ENCODE measurements at places on chromosomes 4 and X.

GRCh38 chrX:68163441-68163840 lies 269.9 kb downstream of the OPHN1 start:
- DNase-seq: no peak

GRCh38 chr4:182832352-182833120 lies 84.7 kb downstream of the DCTD start:
- DNase-seq: no peak

- no peak for DNase-seq
These were observed 34.0 kb downstream of the LHFPL1 start for GRCh38 chrX:112645774-112646173.

GRCh38 chrX:68938244-68939004 lies 109.6 kb downstream of the EFNB1 start:
- no peak for DNase-seq

DNA sequence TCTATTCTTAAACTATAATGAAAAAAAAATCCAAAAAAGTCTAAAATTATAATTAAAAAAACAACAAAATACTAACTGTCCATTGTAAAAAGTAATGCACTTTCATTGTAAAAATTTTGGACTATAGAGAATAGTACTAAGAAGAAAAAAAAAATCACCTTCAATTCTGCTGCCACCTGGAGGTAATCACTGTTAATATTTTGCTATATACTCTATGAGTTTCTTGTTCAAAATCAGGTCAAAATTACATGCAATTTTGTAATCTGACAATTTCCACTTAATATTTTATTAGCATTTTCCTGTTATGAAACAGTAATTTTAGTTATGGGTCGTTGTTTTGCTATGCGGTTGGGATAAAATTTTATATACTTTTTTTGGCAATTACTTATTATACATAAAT lies 62.0 kb downstream of the HTT start:
- DNase-seq: no peak

GRCh38 chrX:72020204-72020603 lies 109.6 kb downstream of the NHSL2 start:
- no peak for DNase-seq

- no peak for DNase-seq
These were observed 26.3 kb downstream of the DCLK2 start for GRCh38 chr4:150104404-150105027.

- no peak for DNase-seq
These were observed 13.5 kb downstream of the KDM5C start for GRCh38 chrX:53211391-53211978.

- no peak for DNase-seq
These were observed 30.6 kb downstream of the HSD17B11 start for GRCh38 chr4:87360338-87360935.

DNA sequence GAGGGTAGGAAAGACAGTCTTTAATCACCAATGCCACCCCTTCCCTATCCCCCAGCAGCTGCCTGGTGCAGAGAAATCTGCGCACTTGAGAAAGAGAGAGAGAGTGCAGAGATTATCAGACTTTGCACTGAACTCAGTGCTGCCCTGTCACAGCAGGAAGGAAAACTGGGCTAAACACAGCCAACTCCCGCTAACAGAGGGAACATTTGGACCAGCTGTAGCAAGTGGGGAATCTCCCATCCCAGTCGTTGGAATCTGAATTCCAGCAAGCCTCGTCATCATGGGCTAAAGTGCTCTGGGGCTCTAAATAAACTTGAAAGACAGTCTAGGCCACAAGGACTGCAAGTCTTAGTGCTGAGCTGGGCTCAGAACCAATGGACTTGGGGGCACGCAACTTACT lies 168.7 kb downstream of the DLG3 start:
- no peak for DNase-seq

DNA sequence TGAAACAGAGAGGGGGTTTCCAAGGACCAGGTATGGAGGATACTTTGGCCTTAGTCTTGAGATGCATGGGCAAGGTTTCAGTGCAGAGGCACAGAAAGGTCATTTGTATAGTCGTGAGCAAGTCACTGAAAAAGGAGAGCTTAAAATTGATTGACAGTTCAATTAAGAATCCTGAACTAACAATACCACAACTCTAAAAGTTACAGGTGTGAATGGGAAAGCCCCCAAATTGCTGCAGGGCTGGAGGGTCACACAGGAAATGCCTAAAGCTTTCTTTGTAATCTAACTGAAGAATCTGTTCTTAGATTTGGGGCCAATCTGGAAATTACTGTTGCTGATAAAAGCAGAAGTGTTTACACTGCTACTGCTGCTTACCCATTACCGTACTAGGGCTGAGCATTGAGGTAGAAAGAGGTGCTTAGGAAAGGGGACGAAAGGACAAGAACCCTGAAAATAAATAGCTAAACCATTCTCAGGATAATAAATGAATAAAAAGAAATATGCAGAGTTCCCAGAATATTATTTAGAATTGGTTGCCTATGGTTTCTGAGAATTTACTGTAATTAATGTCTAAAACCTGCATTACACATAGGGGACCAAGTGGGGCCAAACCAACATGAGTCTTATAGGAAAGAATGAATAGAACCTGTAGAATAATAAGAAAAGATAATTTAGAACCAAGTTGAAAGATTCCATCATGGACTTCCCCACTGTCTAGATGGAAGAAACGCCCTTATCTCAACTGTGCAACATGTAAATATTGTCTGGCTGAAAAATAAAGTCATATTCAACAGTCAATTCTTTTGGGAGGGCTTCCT lies 91.9 kb upstream of the PPP1R2C start:
- DNase-seq: no peak

DNA sequence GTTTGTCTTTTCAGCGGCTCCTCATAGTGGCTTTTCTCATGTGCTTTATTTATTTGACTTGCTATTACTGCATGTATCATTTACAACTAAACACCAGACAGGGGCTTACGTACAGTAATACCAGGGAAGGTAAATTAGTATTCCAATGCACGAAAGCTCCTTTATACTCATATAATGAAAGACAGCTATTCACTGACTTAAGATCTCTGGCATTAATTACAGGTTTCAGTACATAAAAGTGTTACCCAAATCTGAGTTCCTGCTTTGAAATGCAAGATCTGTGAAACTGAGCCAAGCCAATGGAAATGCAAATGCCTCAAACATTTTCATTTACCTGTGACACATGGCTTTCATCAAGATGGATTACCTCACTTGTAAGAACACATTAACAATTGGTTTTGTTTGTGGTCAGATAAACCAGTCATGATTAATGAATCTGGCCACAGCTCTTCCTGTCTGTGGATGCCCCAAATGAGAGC lies 107.2 kb downstream of the ANAPC4 start:
- no peak for DNase-seq

DNA sequence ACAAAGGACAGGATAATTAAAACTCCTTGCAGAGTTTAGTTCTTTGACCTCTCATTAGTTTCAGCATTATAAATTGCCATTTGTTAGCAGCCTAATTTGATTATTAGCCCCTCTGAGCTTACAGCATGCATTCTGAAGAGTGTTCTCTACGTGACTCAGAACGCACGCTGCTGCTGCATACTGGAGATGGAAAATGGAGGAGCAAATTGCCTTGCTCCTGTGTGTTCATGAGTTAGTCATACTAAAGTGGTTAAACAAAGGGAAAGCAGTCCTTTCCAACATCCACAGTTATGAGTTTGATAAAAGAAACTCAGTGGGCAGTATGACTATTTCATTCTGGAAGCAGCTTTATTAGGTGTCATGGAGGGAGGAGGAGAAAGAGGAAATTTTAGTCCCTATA lies 922.5 kb downstream of the RPA4 start:
- no peak for DNase-seq

DNA sequence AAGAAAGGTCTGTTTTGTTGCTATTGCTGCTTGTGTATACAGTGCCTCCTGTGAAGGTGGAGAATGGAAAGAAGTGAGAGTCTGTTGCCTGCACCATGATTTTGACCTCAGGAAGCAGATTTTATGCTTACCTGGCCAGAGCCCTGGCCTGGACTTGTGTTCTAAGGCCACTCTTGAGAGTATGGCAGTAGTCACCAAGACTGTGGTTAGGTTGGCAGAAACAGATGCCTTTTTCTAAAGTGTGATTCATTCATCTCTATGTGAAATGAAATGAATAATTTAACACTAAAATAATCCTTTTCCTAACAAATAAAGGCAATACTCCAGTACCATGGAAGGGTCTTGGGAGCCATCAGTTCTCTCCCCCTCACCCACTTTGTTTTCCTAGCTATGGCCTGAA lies 161.8 kb downstream of the DCLK2 start:
- DNase-seq: no peak

GRCh38 chr4:1378559-1379231 lies 27.5 kb downstream of the NKX1-1 start:
- DNase-seq: no peak

DNA sequence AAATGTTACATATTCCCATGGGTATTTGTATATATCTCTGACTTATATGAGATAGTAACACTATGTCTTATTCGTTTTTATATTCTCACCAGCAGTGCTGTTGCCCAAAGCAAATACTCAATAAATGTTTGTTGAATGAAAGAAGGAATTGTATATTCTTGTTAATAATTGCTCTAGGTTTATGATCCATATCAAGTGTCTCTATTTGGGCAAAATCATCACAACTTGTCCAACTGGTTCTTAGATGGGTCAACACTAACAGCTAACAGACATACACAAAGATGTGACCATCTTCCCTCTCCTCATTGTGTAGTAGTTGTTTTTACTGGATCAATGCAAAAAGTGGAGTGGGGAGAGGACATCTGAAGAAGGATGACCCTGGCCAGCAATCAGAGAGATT lies 6.6 kb upstream of the APLN start:
- DNase-seq: no peak

DNA sequence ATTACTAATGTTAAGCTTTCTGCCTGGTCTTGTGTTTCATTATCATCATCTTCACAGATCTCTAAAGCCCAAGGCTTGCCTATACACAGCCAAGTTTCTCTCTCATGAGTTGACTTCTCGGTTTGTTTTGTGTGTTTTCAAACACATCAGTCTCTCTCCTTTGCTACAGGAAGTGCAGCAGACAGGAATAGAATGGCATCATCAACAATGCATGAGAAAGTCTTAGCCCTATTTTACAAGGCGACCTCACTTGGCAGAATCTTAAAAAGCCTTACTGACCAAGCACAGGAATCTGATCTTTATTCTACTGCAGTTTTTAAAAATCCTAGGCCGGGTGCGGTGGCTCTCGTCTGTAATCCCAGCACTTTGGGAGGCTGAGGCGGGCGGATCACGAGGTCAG lies 36.8 kb downstream of the CC2D2A start:
- no peak for DNase-seq

- no peak for DNase-seq
These were observed 7.4 kb downstream of the ADRA2C start for GRCh38 chr4:3773552-3774001.

- DNase-seq: no peak
These were observed 2.7 kb downstream of the EPHA5 start for GRCh38 chr4:65667506-65668041.

GRCh38 chr4:2273221-2273620 lies 11.3 kb upstream of the MXD4 start:
- DNase-seq: no peak

DNA sequence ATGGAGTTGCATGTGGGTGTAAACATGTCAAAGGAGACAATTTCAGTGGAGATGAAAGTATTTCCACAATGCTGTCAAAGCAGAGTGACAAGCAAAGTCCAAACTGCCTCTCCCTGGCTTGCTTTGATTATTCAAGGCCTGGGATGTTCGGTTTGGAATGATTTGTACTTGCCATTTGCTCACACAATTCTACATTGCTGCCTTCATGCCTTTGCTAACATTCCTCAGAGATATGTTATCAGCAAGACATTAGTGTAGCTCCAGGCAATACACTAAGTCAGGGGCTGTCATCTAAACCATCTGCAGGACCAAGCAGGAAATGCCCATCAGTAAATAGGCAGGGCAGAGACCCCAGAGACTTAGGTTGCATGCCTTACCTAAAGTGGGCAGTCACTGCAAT lies 79.6 kb upstream of the C1QTNF7 start:
- DNase-seq: no peak

DNA sequence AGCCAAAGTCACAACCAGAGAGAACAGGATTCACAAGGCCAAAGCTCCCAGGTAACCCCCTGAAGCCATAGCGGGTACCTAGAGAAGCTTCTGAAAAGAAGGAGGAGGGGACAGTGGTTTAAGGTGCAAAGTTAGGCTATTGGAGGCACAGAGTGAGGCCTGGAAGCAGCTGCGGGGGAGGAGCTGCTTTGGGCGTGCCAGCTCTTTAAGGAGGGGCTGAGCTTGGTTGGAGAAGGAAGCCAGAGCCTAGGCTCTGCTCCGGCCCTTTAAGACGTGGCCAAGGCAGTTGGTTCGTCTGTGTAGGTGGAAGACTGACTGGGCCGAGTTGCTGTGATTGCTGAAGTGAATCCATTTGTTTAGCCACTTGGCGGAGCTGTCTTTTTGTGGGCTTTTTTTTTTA lies 1.5 kb downstream of the KLF8 start:
- DNase-seq: peak; percentile 0

GRCh38 chr4:151865312-151865711 lies 104.5 kb upstream of the GATB start:
- DNase-seq: peak; percentile 62

DNA sequence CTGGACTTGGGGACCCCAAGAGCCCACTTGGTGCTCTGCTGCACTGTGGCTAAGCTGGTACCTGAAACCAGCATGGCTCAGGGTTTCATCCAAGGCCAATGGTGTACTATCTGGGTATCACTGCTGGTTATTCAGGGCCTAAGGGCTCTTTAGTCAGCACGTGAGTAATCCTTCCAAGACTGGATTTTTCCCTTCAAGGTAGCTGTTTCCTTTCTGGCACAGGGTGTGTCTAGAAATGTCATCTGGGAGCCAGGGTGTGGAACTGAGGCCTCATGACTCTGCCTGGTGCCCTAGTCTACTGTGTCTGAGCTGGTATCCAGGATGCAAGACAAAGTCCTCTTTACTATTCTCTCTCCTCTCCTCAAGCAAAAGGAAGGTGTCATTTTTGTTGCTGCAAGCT lies 99.0 kb upstream of the QRFPR start:
- DNase-seq: no peak

DNA sequence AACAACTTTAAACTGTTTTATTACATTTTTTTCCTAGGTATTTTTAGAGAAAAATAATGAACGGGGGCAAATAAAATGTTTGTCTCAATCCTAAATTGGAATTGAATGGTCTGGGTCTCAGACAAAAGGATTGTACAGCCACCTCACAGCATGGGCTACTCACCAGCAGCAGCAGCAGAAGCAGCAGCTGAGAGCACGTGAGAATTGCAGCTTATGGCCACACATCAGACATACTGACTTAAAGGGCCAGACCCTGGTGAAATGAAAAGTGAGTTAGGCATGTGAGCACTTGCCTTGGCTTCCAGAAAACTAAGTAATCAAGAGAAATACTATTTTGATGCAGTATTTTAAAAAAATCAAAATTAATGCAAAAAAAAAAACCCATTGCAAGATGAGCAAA lies 56.6 kb downstream of the AASDH start:
- no peak for DNase-seq

DNA sequence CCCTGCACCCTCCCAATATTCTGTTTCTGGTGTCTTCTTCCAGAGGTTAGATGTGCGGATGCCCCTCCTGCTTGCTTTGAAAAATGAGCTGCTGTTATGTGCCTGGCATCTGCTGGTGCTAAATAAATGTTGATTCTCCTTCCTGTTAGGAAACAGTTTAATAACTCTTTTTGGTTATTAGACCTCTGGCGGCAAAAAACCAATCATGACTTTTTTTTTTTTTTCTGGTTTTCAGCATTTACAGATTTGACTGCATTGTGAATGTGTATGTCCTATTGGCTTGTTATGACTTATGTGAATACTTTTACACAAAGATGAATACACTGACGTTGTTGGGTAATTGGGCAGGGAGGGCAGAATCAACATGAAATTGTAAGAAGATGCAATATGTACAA lies 13.6 kb upstream of the TMEM156 start:
- DNase-seq: no peak

GRCh38 chrX:24423960-24424359 lies 41.1 kb upstream of the PDK3 start:
- no peak for DNase-seq

Data from amygdala (tissue), 56 donors.